MV-4-11 (cell line): ENCODE measurements at places on chromosomes 5 and 9.

DNA sequence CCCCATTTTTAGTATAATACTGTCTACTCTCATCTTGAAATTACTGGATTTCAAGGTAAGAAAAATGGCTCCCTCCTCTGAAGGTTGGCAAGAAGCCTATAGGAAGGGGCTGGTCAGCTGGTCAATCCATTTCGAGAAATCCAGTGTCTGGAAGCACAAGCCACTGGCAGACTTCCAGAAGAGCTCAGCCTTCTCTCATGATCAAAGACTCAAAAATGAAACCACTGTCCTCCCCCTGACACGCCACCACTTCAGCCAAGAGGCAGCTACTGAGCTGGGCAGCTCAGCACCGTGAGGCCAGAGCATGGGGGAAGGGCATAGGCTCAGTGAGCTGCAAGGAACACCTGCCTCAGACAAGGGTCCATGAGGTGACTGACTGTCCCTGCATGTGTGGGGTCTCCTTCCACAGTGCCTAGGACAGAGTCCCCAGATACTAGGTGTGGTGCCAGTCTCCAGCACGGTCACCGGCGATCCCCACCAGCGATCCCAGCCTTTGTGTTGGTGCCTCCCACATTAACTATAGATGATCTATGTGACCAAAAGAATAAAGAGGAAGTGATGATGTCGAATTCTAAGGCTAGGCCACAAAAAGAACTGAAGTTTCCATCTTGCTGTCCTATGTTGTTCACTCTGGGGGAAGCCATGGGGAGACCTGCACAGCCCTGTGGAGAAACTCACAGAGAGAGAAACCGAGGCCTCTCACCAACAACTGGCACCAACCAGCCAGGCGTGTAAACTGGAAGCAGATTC, 100.1 kb upstream of the LRRTM2 start:
- peak; percentile 84 for DNase-seq

GRCh38 chr5:179794575-179794974, 789 bp downstream of the LTC4S start:
- DNase-seq = no peak

DNA sequence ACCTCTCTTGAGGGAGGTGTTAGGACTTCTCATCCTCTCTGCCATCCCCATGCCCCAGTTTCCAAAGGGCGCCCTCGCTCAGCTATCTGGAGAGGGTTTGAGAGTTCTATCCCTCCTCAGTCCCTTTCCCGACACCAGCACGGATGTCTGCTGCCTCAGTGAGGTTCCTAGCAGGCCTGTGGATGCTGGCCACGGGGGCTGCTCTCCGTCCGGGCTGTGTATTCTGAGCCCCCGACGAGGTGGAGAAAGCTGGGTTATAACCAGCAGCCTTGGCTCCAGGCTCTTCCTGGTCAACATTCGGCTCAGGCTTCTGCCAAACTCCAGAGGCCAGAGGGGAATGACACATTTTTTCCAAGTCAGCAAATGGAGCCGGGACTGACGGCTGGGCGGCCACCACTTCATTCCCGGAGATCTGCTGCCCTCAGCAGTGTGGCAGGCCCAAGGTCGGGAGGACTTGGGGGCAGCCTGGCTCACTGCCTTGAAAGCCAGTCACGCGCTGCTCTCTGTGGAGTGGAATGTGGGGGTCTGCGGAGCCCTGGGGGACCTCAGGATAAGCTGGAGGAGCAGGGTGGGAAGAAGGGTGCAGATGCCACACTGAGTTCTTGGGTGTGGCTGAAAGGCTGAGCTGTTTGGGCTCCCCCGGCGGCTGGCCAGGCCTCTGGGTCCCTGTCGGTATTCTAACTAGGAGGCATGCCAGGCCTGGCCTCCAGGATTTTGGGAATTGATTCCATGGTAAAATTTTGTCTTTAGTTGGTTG, 27.4 kb downstream of the PTPA start:
- no peak for DNase-seq

DNA sequence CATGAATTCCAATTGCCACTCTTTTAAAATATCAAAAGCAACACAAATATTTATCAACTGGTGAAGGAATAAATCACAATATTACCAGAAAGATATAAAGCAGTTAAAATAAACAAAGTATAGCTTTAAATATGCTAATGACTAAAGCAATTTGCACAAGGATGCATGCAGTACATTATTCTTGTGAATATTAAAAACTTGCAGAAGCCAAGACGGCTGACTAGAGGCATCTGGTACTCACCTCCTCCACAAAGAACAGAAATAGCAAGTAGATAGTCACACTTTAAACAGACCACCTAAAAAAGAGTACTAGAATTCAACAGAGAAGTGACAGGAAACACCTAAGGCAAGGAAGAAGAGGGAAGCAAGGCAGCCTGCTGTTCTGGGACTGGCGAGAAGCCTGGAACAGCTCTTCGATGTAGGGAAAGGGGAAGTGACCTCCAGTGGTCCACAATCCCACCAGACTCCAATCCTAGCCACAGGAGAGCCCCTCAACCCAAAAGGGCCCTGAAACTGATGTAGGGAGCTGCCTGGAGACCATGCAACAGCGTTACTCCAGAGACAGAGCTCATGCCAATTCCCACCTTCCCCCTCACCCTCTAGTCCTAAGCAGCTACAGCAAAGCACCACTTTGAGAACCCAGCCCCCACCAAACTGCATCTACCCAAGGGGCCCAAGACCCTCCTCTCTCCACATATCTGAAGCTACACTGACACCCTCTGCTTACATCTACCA, 86.3 kb downstream of the LPAR1 start:
- DNase-seq = peak; percentile 15

DNA sequence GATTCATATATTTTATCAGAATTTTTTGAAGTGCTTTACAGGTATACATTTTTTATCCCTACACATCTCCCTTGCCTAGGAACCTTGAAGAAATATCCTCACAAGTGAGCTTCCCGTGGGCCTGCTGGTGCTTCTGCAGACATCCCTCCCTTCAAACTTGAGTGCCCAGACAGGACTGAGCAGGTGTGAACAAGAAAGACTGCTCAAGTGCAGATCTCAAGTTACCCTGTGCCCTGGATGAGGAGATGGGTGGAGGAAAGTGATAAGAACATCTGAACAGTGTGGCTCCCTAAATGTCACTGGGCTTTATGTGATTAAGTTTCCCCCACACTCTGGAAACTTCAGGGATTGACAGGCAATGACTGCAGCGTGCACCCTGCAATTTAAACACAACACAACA, 209.8 kb downstream of the TLE1 start:
- no peak for DNase-seq

GRCh38 chr5:16140417-16140816, 39.2 kb downstream of the MARCHF11 start:
- DNase-seq = peak; percentile 47

- peak; percentile 73 for DNase-seq
Observed at GRCh38 chr9:72200452-72200851, 51.2 kb downstream of the GDA start.

GRCh38 chr5:33793836-33794549, 97.8 kb downstream of the ADAMTS12 start:
- DNase-seq = no peak

- no peak for DNase-seq
Observed at GRCh38 chr5:115514220-115514619, 30.4 kb downstream of the FEM1C start.

DNA sequence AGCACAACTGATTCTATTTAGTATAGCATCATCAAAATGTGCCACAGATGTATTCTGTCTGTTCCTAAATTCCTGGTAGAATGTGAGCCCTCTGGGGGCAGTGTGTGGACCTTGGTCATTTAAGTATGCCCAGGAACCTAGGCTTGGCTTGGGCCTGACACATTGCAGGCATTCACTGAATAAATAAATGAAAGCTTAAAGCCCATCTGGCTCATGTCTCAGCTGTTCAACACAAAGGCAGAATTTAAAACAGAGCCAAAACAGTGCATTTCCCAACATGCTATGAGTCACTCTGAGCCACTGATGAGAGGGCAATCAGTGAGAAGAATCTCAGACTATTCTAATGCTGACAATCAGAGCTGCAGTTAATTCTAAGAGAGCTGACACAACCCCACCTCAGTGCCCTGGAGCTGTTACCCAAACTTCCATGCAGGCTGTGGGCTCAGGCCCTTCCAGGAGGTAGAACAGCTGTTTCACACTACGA, 8.1 kb downstream of the FAM193B start:
- DNase-seq = peak; percentile 80

GRCh38 chr5:31854181-31855133, 215.5 kb downstream of the PDZD2 start:
- DNase-seq = no peak

GRCh38 chr5:78693339-78693738, 44.8 kb upstream of the LHFPL2 start:
- DNase-seq = no peak

GRCh38 chr9:91900055-91900796, 49.8 kb downstream of the ROR2 start:
- no peak for DNase-seq

DNA sequence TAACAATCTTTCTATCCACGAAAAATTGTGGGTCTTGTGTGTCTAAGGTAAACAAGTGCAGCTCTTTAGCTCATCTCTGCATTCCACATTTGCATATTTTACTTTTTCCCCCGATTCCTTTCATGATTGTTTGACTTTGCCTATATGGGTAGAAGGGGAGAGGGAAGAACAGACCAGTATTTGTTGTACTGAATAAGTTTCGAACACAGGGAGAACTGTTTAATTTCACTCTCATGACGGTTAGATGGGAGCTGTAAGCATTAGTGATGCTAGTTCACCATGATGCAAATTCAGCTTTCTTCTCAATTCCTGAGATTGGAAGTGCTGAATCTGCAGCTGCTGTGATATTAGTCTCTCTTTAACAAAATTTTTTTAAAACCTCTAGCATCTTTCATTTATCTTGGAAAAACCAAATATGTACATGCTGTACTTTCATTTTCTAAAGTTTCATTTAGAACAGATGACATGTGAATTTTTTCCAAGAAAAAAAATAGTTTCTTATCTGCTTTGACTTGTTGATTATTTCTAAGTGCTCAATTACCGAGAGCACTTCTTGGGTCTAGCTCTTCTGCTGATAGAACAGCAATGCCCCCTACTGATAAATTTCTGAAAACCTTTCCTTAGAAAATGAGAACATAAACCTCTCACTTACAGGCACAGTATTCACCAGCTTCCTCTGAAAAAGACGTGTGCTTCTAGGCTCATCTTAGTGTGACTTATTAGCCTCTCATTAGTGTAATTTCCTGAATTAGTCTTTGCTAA, 149.5 kb downstream of the BAAT start:
- peak; percentile 6 for DNase-seq
